ENCODE measurements at places on chromosomes 5 and 9.
A peak's percentile ranks its signal among the peaks of the same experiment; 100 is the strongest.

- no peak for DNase-seq
Measured at GRCh38 chr5:146588331-146589027, 72.5 kb upstream of the GPR151 start.

DNA sequence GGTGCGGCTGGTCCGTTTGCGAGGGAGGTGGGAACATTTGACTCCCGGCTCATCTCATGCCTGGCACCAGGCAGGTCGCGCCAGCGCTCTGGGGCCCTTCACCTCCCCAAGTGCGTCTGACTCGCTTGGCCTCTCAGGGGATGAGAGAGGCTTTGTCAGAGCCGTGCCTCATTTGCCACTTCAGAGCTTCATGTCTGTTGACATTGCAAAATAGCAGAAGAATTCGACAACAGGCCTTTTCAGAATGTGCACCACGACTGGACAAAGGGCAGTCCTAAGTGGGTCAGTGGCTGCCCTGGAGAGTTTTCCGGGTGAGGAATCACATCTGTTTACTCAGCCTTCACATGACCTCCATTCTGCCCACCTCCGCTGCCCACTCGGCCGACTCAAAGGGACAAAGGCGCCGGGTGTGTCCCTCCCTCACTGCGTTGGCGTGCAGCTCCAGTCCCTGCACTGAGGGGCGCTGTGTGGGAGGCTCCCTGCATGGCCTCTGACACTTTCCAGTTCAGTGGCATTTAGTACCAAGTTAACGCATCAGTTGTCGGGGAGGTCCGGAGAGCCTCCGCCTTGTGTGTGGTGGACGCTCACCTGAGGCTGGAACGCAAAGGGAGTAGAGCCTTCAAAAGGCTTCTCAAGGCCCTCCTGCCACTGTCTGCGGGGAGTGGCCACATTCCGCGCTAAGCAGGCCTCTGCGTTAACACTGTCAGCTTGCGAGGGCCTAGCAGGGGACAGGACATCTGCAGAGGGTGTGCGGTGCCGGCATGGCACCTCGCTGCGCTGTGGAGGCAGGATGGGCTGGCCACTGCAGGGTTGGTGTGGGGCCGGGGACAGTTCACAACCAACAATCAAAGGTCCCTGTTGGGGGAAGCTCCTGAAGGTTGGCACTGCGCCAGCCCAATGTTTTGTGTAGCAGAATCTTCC is 171.5 kb downstream of the NXNL2 start:
- DNase-seq = no peak

GRCh38 chr5:145574889-145575573 is 260.1 kb downstream of the PRELID2 start:
- no peak for DNase-seq

DNA sequence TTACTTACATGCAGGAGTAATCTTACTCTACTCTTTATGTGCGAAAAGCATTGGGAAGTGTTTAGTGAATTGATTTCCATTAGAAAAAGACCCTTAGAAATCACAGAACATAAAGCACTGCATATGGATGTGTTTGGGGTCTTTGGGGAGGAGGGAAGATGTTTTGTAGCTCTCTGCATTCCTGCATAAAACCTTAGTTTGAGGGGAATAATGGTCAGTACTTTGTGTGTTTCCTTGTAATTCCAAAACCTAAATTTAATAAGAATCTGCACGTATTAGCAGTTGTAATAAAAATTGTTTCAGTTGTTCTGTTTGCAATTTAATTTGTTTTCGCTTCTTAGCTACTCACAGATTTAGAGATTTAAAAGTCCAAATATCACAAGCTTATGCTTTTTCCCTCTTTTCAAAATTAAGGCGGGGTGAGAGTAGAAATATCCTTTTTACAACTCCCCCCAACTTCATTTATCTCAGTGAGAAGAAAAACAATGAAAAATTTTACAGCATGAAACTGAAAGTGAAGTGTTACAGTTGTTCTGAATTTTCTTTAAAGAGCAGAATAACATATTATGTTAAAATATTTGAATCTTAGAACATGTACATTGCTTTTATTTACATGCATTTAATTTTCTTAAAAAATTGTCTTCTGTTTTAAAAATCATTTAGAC is 143.8 kb downstream of the SMARCA2 start:
- DNase-seq = no peak

GRCh38 chr5:57174128-57174889 is 450 bp downstream of the GPBP1 start:
- DNase-seq = peak; percentile 32

GRCh38 chr9:1591310-1591709 is 423.8 kb upstream of the SMARCA2 start:
- DNase-seq = no peak

- peak; percentile 92 for DNase-seq
Measured at GRCh38 chr5:119655061-119655460, 25.7 kb downstream of the FAM170A start.

- no peak for DNase-seq
Measured at GRCh38 chr5:153780876-153781705, 257.6 kb downstream of the FAM114A2 start.

DNA sequence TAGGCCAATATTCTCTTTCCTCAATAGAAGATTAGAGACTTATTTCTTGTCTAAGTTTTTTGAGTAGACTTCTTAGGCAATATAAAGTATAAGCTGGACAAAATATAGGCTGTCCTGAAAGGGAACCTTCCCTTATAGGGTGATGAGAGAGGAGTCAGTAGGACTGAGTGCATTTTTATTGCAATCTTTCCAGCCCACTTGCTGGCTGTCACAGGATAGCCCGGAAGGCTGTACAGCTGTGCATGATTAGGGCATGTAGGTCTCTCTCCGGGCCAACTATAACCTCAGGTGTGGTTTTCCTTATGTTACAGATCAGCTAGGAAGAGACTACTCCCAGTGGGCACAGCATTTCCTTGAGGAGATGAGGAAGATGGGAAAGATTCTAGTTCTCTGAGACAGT is 159.8 kb upstream of the MEF2C start:
- DNase-seq = no peak

DNA sequence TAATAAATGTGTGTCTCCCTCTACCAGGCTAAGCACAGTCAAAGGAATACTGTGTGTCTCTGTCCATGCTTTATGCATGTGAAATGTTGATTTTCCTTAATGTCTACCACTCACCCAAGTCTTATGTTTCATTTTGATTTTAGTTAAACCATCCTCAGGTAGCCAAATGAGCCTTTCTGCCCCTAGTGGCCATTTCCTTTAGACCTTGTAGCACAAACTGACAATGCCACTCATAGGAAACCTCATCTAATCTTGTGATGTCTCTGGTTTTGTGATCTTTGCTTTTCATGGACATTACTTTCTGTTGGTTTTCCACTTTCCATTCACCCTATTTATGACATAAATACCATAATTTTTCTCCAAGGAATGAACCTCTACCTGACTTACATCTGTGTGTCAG is 820.8 kb downstream of the MAT2B start:
- no peak for DNase-seq
